Dermis microvascular lymphatic vessel endothelial cell (primary cell): ENCODE measurements at places on chromosomes 2 and 18.

DNA sequence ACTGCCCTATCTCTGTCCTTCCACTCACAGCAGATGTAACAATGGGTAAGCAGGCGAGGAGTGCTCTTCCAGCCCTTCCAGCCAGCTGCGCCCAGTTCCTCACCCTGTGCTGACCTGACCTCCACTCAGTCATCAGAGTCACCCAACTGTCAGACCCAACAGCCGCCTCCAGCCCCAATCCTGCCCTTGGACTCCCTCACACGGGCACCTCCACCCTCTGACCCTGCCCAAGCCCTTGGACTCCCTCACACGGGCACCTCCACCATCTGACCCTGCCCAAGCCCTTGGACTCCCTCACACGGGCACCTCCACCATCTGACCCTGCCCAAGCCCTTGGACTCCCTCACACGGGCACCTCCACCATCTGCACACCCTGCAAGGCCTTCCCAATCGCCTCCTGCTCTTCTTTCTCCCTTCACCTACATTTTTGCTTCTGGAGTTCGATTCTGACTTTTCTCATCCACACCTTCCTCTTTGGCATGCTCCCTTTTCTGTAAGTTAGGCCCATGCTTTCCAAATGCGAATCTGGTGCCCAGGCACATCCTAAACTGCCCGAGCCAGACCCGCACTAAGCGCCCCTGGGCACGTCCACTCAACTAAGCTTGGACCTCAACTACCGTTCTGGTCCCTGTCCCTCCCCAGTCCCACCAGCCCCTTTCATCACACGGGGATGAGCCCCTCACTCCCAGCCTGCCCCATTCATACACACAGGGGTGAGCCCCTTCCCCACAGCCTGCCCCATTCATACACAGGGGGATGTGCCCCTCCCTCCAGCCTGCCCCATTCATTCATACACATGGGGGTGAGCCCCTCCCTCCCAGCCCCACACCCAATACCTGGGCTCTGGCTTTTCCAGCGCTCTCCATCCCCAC lies 15.9 kb downstream of the EIPR1 start:
- no peak for DNase-seq

DNA sequence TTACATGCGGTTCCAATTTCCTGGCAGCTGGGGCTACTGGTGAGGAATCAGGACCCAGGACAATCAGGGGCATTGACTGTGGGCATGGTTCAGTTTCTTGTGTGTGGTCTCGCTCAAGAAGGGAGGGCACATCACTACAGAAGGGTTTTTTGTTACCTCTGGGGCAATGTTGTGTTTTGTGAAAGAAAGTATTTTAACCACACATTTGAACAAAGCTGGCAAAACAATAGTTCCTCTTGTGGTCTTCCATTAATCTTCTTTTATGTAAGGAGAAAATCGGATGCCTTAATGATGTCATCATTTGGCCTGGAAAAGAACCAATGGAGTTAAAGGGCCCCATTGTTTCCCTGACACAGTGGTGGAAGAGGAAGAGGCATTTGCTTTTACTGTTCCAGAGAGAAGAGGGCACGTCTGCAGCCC lies 197.4 kb downstream of the SH3BP4 start:
- no peak for DNase-seq

GRCh38 chr2:12723736-12724463 lies 7.2 kb downstream of the TRIB2 start:
- no peak for DNase-seq

- DNase-seq: no peak
Observed at GRCh38 chr18:55968550-55968949, 380.6 kb upstream of the TCF4 start.

GRCh38 chr2:171630812-171631626 lies 56.2 kb upstream of the DYNC1I2 start:
- DNase-seq: no peak

- DNase-seq: no peak
Observed at GRCh38 chr2:65494078-65494477, 61.7 kb upstream of the SPRED2 start.

DNA sequence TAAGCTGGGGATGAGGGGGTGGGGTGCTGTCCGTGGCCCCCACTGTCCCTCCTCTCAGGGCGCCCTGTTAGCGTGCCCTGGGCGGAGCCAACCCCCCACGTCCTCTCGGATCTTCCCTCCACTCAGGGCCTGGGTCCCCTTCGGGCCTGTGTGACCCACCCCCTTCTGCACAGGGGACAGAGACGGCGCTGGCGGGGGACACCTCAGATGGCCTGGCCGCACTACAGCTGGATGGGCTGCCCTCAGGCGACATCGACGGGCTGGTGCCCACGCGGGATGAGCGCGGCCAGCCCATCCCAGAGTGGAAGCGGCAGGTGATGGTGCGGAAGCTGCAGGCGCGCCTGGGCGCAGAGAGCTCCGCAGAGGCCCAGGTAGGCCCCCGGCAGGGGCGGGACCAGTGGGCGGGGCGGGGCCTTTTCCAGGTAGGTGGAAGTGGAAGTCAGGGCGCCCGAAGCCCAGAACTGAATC lies 9.9 kb upstream of the KLHL30 start:
- DNase-seq: no peak

DNA sequence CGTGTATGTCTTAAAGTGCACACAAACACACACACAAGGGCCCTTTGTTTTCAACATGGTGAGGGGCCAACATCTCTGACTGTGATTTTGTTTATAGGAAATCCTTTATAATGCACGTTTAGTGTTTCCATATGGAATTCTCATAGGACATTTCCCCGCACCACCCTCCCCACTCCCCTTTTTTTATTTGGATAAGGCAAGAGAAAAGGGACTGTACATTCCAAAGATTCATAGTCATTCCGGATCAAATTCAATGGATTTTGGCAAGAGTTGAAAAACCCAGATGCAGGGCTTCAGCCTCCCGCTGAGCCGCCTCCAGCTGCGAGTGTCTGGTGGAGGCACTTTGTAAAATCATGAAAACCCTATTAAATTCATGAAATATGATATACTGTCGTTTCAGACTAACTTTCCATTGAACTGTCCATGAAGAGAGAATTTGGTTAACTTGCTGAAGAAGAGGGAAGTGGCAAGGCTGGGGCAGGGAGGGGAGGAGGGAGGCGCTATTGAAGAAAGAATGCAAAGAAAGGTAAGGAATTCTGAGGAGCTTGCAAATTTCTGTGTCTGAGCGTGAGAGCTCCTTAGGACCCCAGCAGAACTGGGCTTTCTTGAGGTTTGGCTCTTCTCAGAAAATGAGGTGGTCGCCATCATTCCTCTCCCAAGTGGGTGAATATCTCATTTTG lies 25.8 kb upstream of the SLC14A2 start:
- DNase-seq: no peak

DNA sequence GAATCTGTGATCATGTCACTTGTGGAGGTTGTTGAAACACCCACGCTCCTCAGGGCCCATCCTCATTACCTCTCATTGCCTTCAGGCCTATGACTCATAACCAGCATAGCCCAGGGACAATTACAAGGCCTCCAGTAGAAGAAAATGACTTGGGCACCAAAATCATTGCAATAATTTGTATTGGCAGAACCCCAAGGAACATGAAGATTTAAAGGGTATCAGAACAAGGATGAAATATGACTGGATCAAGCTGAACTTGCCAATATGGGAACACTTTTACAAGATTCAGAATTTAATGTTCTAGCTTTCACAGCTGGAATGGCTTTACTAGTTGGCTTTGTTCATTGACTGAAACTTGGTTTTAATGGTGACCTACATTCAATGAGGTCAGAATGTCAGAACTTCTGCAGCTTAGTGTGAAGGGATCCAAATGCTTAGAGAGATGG lies 156.4 kb downstream of the COPS8 start:
- DNase-seq: no peak

DNA sequence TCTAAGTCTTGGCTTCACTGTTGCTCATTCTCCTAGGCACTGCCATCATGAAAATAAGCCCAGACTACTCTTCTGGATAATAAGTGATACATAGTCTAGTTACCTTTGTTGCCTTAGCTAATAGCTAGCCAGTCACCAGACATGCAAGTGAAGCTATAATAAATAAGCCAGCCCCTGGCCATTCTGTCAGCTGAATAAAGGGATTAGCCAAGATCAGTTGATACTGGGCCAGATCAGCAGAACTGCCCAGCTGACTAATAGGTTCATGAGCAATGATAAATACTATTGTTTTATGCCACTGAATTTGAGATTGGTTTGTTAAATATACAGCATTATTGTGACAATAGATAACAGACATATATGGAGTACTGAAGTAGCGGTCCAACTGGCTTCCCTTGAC lies 8.0 kb upstream of the C2orf69 start:
- DNase-seq: no peak
